Calu3 (cell line): ENCODE measurements at places on chromosomes 2 and 18. TPM values are rescaled to one million over a fixed set of nuclear protein-coding genes. Genes with fewer than 3 reads are reported as not detected.

Gene CLEC4F
- not detected in 2 replicates for total RNA-seq

GRCh38 chr2:112154246-112155117, 16.3 kb downstream of the FBLN7 start:
- H3K27me3 ChIP-seq = peaks cover under 1% of the 10 kb centered on the region
- no peak for DNase-seq
- H3K4me1 ChIP-seq = no peaks in the 10 kb centered on the region
- no peak overlapping the region for H3K27ac ChIP-seq
- H3K4me3 ChIP-seq = no peak overlapping the region

Gene STPG4
- total RNA-seq = 12.7 and 14.4 TPM in 2 replicates

Gene UGT1A4
- 6.1 TPM in 2 replicates for total RNA-seq

Gene POLR1A
- 58.3 and 65.5 TPM in 2 replicates for total RNA-seq

Gene TMBIM1
- total RNA-seq = 229 and 289 TPM in 2 replicates

- no peak overlapping the region for H3K4me3 ChIP-seq
- no peak overlapping the region for H3K27ac ChIP-seq
- no peaks in the 10 kb centered on the region for H3K27me3 ChIP-seq
These were observed 84.3 kb downstream of the NETO1 start for GRCh38 chr18:72783530-72783929.

- H3K27ac ChIP-seq = no peak overlapping the region
- no peak overlapping the region for H3K4me3 ChIP-seq
- H3K36me3 ChIP-seq = no peaks in the 10 kb centered on the region
- DNase-seq = no peak
- H3K27me3 ChIP-seq = no peaks in the 10 kb centered on the region
- no peaks in the 10 kb centered on the region for H3K4me1 ChIP-seq
These were observed 443.9 kb upstream of the ZNF804A start for GRCh38 chr2:184154438-184154837.

Gene ACMSD
- not detected in 2 replicates for total RNA-seq

Gene ZC3H15
- 81.8 and 86.5 TPM in 2 replicates for total RNA-seq

DNA sequence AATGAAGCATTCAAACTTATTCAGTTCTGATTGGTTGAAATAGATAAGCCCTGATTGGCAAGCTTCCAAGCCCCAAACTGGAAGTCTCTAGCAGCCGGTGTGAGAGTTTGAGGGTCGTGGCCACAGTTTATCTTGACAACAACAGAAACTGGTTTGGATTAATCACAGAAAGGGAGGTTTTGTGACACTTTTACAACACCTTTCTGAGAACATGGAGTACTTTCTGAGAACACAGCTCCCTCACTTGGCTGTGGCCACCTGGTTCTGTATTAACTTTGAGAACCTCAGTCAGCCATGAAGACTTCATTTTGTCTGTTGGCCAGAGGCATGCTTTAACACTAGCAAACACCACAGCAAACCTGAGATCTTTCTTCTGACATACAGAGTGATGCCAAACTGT, 280.7 kb upstream of the VWC2L start:
- no peaks in the 10 kb centered on the region for H3K36me3 ChIP-seq
- H3K27ac ChIP-seq = no peak overlapping the region
- H3K4me3 ChIP-seq = no peak overlapping the region
- no peaks in the 10 kb centered on the region for H3K27me3 ChIP-seq
- no peak for DNase-seq

- H3K4me1 ChIP-seq = peaks cover 17% of the 10 kb centered on the region
- DNase-seq = no peak
These were observed 124.5 kb downstream of the SETBP1 start for GRCh38 chr18:44805176-44805575.

- H3K4me1 ChIP-seq = peaks cover 8% of the 10 kb centered on the region
- no peak overlapping the region for H3K4me3 ChIP-seq
- DNase-seq = no peak
- no peaks in the 10 kb centered on the region for H3K27me3 ChIP-seq
These were observed 45.5 kb downstream of the TMEM37 start for GRCh38 chr2:119477113-119477505.

GRCh38 chr2:44955593-44956392, 14.3 kb downstream of the SIX3 start:
- H3K4me1 ChIP-seq = peaks cover 7% of the 10 kb centered on the region
- H3K27me3 ChIP-seq = peaks cover 89% of the 10 kb centered on the region
- peak; percentile 86 for DNase-seq
- H3K4me3 ChIP-seq = peak overlapping the region; percentile 78

- DNase-seq = no peak
- no peaks in the 10 kb centered on the region for H3K4me1 ChIP-seq
- no peaks in the 10 kb centered on the region for H3K36me3 ChIP-seq
- no peak overlapping the region for H3K27ac ChIP-seq
- no peak overlapping the region for H3K4me3 ChIP-seq
These were observed 167.1 kb upstream of the KYNU start for GRCh38 chr2:142710336-142710735.

GRCh38 chr2:67455219-67456142, 58.3 kb downstream of the ETAA1 start:
- H3K4me3 ChIP-seq = peak overlapping the region; percentile 36
- H3K27ac ChIP-seq = peak overlapping the region; percentile 52
- no peaks in the 10 kb centered on the region for H3K27me3 ChIP-seq
- DNase-seq = no peak
- H3K4me1 ChIP-seq = peaks cover 68% of the 10 kb centered on the region

Gene SERPINB13
- total RNA-seq = not detected in 2 replicates

Gene GKN2
- not detected in 2 replicates for total RNA-seq

DNA sequence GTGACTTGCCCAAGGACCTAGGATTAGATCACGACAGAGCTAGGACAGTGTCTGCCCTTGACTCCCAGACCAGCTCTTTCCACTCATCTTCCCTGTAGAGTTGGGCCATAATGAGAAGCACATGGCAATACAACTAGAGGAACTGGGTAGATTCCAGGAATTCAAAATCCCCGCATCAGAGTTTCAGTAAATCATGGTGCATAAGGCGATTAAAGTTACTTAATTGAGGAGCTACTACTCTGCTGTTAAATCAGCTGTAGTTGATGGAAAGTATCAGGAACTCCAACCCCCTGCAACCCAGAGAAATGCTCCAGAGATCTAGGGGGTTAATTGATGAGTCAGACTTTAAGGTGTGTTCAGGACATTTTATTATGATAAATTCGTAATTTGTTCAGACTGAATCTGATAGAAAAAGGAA, 5.7 kb downstream of the ANTXR1 start:
- no peaks in the 10 kb centered on the region for H3K36me3 ChIP-seq
- H3K4me3 ChIP-seq = no peak overlapping the region

DNA sequence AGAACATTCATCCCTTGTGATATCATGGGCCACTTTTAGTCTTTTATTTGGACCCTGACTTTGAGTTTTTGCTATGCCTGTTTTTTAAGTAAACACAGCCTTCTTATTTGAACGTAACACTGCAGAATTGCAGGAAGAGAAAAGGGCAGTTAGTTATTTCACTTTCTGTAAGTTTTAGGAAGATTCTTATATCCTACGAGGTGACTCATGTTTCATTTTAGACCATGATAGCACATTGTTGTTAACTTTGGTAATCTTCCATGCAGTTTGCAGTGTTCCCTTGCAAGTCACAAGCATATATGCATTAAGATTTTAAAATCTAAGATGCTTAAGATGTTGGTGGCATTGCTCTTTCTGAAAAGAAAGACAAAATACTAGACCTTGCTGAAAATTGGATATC, 128.6 kb upstream of the EPC2 start:
- no peak for DNase-seq
- no peaks in the 10 kb centered on the region for H3K36me3 ChIP-seq
- H3K27ac ChIP-seq = no peak overlapping the region
- no peak overlapping the region for H3K4me3 ChIP-seq
- no peaks in the 10 kb centered on the region for H3K4me1 ChIP-seq

DNA sequence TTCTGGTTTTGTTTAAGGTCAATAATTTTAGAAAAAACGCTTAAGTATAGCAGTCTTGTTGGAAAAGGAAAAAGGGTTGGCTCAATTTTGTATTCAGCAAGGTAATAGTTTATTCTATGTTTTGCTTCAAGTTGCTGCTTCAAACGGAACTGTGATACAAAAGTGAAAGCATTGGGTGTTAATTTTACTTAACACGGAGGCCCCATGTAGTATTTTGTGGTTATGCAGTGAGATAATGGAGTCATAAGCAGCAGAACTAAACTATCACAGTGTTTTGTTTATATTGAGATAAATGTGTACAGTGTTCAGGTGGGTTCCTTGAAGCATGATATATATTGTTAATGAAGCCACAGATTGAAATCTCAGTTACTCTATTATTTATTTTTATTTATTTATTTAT, 67.0 kb upstream of the LYPD6B start:
- no peak for DNase-seq
- H3K36me3 ChIP-seq = no peaks in the 10 kb centered on the region
- H3K27me3 ChIP-seq = no peaks in the 10 kb centered on the region
- H3K4me1 ChIP-seq = no peaks in the 10 kb centered on the region

DNA sequence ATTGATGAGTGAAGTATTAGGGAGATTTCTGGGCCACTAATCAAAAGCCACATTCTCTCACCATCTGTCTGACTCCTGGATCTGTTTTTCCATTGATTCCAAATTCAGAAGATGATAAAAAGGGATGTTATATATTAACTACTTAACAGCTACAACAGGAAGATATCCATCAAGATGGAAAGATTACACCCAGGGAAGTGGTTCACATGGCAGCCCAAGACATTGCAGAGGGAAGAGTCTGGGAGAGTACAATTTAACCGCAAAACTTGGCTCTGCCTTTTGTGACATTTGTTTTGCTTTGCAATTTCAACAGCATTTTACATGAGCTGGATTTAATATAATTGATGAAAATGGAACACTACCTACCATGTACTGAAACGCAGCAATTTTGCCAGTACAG, 22.5 kb upstream of the TCF4 start:
- H3K27me3 ChIP-seq = peaks cover 3% of the 10 kb centered on the region
- no peaks in the 10 kb centered on the region for H3K4me1 ChIP-seq
- no peak overlapping the region for H3K27ac ChIP-seq
- H3K36me3 ChIP-seq = no peaks in the 10 kb centered on the region

Gene GAD1
- 11.2 and 11.5 TPM in 2 replicates for total RNA-seq

DNA sequence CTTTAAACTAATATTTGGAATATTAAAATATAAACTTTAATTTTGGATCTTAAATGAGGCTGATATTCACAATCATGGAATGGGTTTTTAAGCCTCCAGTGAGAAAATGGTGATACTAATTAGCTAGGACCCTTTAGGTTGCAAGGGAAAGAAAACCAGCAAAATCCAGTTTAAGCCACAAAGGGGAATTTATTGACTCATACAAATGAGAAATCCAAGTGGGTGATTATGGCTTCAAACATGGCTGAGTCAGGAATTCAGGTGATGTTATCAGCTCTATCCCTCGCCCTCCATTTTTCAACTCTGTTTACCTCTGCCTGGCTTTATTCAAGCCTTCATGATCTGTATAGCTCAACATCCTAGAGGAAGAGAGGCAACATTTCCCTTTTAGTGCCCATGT, 75.3 kb upstream of the DLX2 start:
- H3K4me1 ChIP-seq = peaks cover 19% of the 10 kb centered on the region
- H3K36me3 ChIP-seq = peaks cover 6% of the 10 kb centered on the region
- H3K27me3 ChIP-seq = no peaks in the 10 kb centered on the region

Gene ARHGAP15
- total RNA-seq = 1.2 TPM in 1 of 2 replicates, not detected in the other

DNA sequence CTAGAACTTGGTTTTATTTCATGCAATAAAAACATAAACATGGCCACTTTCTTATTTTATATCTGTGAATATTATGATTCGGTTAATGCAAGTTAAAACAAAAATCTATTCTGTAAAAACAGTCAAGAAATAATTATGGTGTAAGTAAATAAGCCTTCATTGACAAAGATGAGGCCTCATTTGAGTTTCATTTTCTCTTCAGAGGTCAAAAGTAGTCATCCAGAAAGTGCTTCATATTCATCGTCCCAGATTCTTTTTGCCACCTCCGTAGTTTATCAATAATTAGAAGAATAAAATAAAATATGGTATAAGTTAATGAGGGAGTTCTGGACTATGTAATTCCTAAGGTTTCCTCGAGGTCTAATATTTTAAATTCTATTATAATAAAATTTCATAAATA, 19.4 kb upstream of the HNRNPA3 start:
- H3K4me1 ChIP-seq = peaks cover 9% of the 10 kb centered on the region
- H3K4me3 ChIP-seq = no peak overlapping the region
- H3K27ac ChIP-seq = no peak overlapping the region
- no peaks in the 10 kb centered on the region for H3K27me3 ChIP-seq
- no peak for DNase-seq
- H3K36me3 ChIP-seq = no peaks in the 10 kb centered on the region

Gene PDCD1
- total RNA-seq = not detected in 2 replicates

GRCh38 chr2:189601043-189601442, 20.5 kb upstream of the SLC40A1 start:
- peaks cover 12% of the 10 kb centered on the region for H3K4me1 ChIP-seq
- H3K36me3 ChIP-seq = no peaks in the 10 kb centered on the region
- H3K27me3 ChIP-seq = no peaks in the 10 kb centered on the region
- H3K4me3 ChIP-seq = no peak overlapping the region
- no peak for DNase-seq
- H3K27ac ChIP-seq = no peak overlapping the region

Gene PSMA8
- not detected in 2 replicates for total RNA-seq

Gene REG3A
- not detected in 2 replicates for total RNA-seq

DNA sequence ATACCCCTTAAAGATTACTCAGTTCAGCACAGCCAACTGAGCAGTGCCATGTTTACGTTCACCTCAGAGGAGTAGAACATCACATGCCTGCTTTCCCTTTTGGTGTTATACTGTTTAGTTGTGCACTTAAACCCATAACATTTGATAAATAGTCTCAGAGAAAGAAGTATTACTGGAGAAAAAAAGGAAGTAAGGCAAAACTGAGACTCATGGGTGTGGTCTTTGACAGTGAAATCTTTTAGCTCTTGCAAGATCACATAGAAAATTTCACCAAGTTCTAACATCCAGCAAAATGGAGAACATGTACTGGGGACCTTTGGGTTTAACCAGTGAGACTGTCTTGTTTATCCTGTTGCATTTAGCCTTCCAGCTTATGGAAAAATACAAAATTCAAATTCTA, 5.6 kb downstream of the TANK start:
- no peak overlapping the region for H3K27ac ChIP-seq
- no peak for DNase-seq
- H3K36me3 ChIP-seq = peaks cover 54% of the 10 kb centered on the region
- no peak overlapping the region for H3K4me3 ChIP-seq
- H3K4me1 ChIP-seq = peaks cover 18% of the 10 kb centered on the region

DNA sequence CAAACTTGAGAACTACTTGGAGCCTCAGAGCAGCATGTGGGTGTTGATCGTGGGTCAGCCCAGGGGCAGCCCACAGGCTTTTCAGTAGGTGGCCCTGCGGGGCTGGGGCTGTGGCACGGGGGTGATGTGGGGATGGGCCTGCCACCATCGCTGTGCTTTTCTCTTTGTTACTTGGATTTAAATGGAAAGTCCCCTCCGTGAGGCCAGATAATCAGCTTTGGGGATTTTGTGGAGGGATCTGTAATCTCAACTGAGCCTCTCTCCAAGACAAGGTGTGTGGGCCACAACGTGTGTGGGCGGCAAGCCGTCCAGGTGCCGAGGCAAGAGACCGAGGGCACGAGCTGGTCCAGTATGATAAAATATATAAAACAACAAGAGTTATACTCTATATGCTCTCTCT, 16.7 kb downstream of the COLEC11 start:
- H3K4me1 ChIP-seq = no peaks in the 10 kb centered on the region
- DNase-seq = no peak
- no peak overlapping the region for H3K4me3 ChIP-seq
- no peak overlapping the region for H3K27ac ChIP-seq
- no peaks in the 10 kb centered on the region for H3K36me3 ChIP-seq

Gene PKDCC
- total RNA-seq = 11.3 and 12.5 TPM in 2 replicates

Gene TFCP2L1
- total RNA-seq = 21.1 and 29.8 TPM in 2 replicates

GRCh38 chr18:3998698-3999333, 456.3 kb downstream of the DLGAP1 start:
- H3K4me1 ChIP-seq = no peaks in the 10 kb centered on the region
- peak; percentile 43 for DNase-seq
- H3K4me3 ChIP-seq = no peak overlapping the region
- H3K27ac ChIP-seq = no peak overlapping the region
